ENCODE measurements at places on chromosomes 12 and 14.

- DNase-seq: no peak
These were observed 155.0 kb downstream of the NUAK1 start for GRCh38 chr12:105983622-105984320.

- DNase-seq: peak; percentile 29
These were observed 80.3 kb downstream of the ESRRB start for GRCh38 chr14:76456200-76456599.

DNA sequence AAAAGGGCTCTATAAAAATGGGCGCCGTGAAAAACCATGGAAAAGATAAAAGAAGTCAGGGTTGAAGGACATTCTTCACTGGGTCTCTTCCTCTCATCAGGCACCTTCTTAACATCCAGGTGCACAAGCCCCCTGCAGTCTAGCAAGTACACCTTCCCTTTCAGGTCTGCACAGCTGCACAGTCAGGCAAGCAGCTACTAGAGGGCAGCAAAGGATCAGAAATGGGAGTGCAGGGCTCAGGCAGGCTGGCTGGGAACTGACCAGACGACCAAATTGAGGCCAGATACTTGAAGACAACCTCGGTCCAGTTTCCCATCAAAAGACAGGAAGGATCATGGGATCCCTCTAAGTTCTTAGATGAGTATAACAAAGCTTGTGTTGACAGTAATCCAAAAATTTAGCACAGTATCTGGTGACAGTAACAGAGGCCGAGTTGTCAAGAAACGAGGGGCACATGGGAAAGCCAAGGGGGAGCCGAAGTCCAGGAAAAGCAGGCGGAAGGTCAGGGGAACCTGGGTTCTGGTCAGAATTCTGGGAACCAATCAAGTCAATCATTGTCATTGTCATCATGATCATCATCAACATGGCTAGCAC lies 10.1 kb upstream of the GRIP1 start:
- DNase-seq: peak; percentile 42

- DNase-seq: no peak
These were observed 258.9 kb downstream of the VRK1 start for GRCh38 chr14:97056086-97056485.

GRCh38 chr12:43151441-43151981 lies 400.5 kb downstream of the ADAMTS20 start:
- no peak for DNase-seq

DNA sequence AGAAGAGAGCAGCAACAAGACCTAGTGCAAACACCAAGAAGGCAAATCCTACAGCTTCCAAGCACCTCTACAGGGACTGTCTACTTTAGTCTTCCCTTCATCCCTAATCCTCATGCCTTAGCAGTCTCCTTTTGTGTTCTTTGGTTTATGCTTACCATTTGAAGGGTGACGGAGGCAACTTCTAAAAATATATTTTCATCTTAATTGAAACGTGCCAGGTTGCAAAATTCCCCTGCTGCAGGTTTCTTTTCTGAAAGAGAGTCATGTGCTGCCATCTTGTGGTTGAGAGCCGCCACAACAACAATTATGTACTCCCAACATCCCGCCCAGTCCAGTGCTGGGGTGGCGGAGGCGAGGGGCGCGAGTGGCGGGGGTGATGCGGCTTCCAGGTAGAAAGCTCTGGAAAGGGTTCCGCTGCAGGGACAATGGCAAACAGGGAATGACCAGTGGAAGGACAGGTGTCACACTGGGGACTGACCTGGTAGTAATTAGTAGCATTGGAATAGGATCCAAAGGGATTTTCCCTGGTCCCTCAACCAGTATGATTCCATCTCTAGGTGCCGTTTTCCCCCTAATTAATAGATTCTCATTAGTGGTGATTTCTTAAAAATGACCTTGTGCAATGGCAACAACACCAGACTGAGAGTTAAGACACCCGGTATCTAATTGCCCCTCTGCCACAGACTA lies 80.3 kb upstream of the GNG2 start:
- peak; percentile 76 for DNase-seq

DNA sequence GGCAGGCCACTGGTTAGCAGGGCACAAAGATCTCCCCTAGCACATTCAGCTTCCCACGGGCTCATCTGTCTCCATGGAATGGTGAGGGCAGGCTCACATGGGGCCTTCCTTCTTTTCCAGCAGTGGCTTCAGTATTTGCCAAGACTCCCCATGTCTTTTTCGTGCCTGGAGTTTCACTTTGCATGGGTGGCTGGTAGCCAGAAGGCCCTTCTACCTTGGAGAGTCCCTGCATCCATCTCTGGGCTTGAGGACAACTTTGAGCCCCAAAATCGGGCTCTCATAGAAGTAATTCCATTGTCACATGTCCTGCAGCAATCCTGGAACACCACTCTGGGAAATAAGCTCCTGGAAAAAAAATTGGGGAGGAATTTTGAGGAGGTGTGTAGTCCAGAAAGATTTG lies 42.1 kb downstream of the NFKBIA start:
- no peak for DNase-seq

DNA sequence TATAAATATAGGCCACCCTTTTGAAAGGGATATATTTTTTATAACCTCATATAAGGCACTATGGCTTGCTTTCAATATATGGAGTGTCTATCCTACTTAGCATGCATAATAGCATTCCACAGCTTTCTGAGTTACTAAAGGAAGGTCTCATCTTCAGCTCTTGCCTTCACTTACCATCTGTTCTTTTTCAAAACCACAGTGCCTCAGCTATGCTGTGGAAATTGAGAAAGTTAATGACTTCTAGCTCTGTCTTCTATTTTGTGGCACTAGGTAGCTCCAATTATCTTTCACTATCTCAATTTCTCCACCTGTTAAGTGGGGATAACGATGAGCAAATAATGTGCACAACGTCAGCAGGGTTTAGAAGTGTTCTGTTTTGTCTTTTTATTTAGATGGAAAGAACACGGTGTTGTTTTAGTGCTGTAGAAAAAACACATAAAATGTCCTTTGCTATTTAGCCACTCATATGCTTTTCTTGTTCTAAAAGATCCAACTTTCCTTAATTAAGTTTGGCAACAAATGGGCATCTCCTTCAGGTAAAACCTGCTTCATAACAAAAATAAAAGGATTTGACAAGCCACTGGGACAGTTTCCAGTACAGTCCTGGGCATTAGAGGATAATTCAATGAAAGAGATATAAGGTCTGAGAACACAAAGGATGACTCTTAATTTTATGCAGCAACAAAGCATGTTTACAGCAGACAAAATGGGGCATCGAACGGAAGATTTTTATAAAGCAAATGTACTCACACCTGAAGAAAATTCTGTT lies 462.0 kb upstream of the SYT1 start:
- DNase-seq: no peak

- no peak for DNase-seq
These were observed 2.6 kb downstream of the ZC3H14 start for GRCh38 chr14:88565427-88565826.

- no peak for DNase-seq
These were observed 4.6 kb downstream of the TAC3 start for GRCh38 chr12:57011438-57012424.

- DNase-seq: no peak
These were observed 18.6 kb downstream of the OR6S1 start for GRCh38 chr14:20622816-20623291.

DNA sequence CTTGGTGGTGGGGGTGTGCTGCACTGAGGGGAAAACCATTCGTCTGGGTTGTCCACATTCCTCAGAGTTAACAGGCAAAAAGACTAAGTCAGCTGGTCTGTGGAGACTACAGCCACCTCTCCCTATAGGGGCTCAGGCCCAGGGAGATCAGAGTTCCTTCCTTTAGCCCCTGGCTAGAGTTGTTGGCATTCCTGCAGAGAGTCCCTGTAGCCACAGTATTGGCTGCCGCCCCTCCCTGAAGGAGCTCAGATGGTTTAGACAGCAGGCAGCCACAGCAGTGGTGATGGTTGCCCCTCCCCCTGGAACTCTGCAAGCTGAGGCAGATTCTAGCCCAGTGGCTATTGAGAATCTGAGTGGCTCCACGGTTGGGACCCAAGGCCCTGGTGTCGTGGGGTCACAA lies 1072.5 kb upstream of the ATXN7L3B start:
- DNase-seq: no peak

DNA sequence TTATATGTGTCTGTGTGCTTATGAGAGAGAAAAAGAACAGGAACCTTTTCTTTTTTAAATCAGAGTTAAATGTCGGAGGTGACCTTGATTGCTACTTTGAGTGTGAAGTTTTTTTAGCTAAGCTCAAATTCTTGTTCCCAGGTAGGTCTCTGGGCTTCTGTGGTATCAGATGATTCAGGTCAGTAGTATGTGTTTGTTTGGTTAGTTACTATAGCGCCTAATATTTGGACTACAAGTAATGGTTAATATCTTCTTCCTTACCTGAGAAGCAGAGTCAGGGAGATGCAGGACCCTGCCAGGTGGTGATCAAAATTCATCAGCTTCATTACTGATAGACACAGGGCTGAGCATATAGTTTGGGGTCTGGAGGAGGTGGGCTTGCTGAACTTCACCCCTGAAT lies 30.8 kb downstream of the ADCK1 start:
- no peak for DNase-seq

DNA sequence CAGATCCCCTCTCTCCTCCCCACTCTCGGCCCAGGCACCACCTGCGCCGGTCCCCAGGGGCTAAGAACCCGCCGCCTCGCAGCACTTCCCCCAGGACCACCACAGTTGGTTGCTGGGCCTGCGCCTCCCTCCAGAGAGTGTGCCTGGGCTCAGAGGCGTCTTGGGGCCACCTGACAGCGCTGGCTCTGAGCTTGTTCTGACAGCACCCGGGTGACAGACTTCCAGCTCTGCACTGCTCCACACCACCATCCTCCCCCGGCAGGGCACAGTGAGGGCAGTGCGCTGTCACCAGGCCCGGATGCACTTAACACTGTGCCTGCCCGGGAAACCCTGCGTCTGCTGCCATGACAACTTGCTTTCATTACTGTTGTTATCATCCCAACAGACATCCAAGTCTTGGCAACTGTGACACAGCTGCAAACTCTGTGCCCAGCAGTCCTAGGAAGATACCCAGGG lies 6.6 kb downstream of the BRF1 start:
- peak; percentile 88 for DNase-seq

DNA sequence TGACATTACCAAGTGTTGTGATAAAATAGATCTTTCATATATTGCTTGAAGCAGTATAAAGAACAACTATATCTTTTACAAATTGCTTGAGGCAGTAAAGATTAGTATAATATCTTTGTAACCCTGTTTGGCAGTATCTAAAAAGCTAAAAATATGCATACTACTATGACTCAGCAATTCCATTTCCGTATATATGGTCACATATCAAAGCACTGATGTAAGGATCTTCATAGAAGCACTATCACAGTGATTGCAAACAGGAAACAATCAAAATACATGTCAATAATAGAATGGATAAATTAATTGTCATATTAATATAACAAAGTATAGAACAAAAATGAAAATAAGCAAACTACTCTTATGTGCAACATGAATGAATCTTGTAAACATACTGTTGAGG lies 158.4 kb upstream of the IGF1 start:
- no peak for DNase-seq

DNA sequence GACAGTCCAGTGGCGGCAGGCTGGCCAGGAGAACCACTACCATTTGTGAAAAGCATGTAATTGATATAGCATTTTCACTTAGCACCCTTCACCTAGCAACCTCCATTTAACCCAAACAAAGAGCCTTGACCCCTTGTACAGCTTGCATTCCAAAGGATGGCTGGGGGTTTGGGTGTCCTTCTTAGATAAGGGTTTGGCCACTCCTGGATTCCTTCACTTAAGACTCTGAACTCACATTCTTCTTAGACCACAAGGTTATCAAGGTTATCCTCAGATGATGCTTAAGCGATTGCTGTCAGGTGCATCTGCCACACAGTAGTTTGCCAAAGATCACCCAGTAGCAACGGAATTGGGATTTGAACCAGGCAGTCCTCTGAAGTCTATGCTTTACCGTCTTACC lies 102.8 kb downstream of the ZNF664 start:
- DNase-seq: no peak

GRCh38 chr12:130573766-130574165 lies 142.3 kb downstream of the RIMBP2 start:
- DNase-seq: no peak

- DNase-seq: no peak
These were observed 17.1 kb upstream of the CTDSP2 start for GRCh38 chr12:57863676-57864075.

DNA sequence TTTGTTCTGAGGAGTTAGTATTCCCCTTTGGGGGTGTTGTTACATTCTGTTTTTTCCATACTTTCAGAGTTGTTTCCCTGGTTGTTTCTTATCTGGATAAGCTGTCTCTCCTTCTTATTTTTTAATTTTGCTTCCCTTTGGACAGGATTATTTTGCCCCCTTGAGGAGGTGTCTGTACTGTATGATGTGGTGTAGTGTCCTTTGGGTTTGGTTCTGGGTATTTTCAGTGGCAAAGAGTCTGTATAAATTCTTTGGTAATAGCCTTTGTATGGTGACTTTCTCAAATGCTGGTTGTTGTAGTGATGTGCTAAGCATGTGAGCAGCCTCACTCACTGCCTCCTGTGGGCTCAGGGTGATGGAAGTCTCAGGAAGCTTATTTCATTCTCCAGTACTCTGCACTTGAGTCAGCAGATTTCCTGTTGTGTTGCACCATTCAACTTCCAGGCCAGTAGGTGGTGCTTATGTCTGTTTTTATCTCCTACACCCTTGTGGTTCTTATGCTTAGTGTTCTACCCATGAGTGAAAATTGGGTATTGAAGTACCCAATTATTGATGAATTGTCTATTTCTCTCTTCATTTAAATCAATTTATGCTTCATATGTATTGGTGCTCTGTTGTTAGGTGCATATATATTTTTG lies 103.3 kb upstream of the PMCH start:
- DNase-seq: no peak

- no peak for DNase-seq
These were observed 76.6 kb downstream of the HSPB8 start for GRCh38 chr12:119255314-119255713.

DNA sequence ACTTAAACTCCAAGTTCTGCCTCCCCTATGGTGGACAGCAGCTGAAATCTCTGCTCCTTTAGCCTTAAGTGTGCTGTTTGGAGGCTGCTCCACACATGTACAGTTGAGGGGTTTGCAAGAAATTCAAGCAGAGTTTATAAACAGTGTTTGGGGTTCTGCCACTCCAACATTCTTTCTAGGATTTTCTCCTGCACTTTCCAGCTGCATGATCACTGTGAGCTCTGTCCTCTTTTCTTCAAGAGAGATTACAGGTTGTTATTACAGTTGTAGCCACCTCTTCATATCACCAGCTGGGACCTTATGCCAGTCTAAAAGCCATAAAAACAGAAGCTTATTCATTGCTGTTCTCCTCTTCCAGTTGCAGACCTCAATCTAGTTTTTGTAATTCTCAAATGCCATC lies 8.4 kb downstream of the ZBTB25 start:
- no peak for DNase-seq

All from NCI-H1092 (cell line).